ENCODE measurements at places on chromosomes 4 and X.

- no peak for DNase-seq
Observed at GRCh38 chrX:147173594-147173993, 359.1 kb upstream of the CXorf51A start.

DNA sequence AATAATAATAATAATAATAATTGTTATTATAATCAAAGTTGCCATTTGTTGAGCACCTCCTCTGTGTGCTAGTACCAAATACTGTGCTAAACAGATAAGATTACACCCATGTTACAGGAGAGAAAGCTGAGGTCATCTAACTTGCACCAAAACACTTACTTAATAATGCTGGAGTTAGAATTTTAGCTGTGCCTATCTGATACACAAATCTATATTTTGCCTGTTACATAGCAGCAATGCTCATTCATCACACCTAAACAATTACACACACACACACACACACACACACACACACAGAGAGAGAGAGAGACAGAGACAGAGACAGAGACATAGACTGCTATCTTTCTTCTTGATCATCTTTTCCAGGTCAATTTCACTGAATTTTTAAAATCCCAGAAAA, 170.9 kb upstream of the KLF3 start:
- no peak for DNase-seq

DNA sequence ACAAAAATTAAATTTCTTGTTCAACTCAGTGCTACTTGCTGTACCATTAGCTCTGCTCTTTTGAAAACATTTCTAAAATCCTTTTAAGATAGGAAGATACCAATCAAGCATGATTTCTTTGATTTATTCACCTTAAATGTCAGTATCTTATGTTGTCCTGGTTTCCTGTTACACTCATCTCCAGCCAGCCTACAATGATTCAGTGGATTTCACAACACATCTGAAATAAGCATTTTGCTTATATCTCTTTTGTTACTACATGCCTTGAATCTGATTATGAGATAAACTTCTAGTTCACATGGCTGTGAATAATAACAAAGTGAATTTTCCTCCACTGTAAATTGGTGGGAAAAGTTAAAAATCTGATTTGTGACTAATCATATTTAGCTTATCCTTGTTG, 112.5 kb upstream of the BMP3 start:
- DNase-seq: no peak

DNA sequence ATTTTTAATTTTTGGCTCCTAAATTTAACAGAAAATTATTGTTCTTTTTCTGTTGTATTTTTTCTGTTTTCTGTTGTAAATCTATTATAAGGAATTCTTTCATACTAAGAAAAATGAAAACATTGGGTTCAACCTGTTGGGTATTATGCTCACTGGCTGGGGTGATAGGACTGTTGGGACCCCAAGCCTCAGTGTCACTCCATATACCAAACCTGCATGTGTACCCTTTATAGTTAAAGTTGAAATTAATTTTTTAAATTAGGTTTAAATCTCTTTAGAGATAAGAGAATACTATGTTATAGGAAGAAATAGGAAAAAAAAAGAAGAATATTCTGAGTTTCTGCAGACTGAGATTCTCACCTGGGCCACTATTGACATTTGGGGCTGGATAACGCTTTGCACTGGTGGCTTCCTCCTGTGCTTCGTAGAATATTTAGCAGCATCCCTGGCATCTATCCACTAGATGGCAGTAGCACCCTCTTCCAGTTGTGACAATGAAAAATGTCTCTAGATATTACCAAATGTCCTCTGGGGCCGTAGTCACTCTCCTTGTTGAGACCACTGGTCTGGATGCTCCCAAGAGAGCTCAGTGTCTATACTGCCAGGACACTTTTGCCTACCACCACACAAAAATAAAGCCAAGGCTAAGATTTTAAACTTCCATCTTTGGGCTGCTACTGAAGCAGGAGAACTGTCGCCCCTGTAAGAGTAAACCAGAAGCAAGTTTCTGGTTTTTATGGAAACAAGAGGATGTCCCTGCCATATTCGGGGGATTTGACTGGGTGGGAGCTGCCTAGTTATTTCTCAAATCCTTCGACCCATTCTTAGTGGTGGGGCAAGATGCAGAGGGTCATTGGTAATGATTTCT, 22.4 kb upstream of the CLTRN start:
- DNase-seq: peak; percentile 69

- no peak for DNase-seq
Observed at GRCh38 chr4:121656269-121656641, 40.5 kb downstream of the ANXA5 start.

GRCh38 chr4:185914583-185915199, 102.7 kb upstream of the SORBS2 start:
- DNase-seq: no peak

DNA sequence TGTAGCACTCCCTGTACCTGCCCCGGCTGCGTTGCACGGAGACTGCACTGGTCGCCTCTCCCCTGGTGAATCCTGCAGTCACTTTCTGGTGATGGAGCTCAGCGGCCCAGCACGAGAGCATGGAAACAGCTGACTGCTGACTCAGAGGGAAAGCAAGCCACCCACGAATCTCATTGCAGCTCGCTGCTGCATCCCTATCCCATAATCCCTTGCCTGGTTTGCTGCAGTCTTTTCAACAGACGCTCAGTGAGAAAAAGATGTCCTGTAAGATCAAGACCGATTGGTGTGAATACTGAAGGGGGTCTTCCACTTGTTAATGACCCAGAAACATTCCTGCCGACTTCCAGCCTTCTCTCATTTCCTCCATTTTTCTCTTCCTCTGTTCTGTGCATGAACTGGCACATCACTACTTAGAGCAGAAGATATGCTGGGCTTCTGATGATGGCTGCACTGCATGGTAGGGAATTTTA, 52.9 kb downstream of the TRIM2 start:
- no peak for DNase-seq

GRCh38 chrX:25597551-25597950, 540.6 kb upstream of the MAGEB18 start:
- no peak for DNase-seq

DNA sequence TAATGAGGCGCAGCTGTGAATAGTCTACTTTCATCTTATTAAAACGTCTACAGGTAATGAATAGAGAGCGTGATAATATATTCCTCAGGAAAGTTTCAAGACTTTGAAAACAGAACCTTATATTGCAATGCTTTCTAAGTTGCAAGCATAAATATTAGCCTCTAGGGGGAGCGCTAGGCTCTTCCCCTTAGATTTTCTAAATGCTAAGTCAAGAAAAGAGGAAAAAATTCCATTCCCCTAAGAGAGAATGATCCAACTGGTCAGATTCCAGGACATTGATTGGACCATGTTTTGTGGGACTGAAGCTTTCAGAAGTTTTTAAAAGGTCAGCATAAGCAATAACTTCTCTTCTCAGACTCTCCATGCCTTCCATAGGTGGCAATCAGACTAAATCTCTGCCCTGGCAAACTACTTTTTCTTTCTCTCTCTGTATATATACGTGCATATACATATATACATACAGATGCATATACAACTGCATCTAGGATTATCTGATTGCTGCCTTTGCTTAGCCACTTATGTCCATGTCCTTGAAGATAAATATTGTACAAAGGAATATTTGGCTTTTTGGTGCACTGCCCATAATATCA, 492.9 kb downstream of the INPP4B start:
- DNase-seq: no peak

GRCh38 chr4:140691369-140691768, 64.8 kb downstream of the TBC1D9 start:
- DNase-seq: no peak

DNA sequence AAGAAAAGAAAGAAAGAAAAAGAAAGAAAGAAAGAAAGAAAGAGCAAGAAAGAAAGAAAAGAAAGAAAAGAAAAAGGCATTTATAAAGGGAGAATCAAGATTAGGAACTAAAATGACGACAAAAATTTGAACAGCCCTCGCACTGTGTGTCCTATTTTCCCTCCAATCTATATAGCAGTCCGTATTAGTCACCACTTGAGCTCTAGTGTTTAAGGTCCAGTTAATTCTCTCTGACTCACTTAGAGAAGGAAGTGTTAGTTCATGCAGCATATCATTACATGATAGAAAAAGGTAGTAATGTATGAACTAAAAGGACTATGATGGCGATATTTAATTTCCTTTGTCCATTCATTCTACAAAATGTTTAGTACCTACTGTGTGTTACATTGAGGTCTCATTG, 122.7 kb downstream of the CBLL2 start:
- DNase-seq: no peak

- DNase-seq: no peak
Observed at GRCh38 chr4:189921058-189921457, 19.6 kb upstream of the FRG1 start.

GRCh38 chrX:17814059-17814458, 47.0 kb downstream of the RAI2 start:
- no peak for DNase-seq

GRCh38 chr4:99852199-99852749, 35.6 kb downstream of the DAPP1 start:
- DNase-seq: no peak

DNA sequence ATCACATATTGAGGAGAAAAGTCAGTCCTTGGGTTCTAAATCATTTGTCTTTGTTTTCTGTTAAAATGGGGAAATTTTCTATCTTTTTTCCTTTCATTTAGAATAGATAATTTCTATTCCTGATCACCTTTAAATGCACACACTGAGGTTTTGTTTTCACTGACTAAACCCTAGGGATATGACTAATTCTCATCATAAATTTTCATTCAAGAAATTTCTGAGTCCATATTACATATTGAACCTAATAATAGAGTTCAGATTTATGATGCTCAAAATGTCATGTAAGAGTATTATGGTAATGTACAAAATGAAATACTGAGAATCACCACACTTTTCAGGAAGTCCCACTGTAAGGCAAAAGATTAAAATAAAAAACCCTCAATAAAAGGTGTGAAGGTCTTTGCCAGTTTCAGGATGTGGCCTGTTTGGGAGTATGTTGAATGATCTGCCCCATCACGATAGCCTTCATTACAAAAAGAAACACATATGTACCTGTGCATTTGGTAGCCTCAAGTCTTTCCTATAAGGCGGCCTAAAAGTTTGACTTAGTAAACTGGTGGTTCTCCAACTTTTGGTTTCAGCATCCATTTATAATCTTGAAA, 49.4 kb downstream of the LEF1 start:
- DNase-seq: peak; percentile 39

DNA sequence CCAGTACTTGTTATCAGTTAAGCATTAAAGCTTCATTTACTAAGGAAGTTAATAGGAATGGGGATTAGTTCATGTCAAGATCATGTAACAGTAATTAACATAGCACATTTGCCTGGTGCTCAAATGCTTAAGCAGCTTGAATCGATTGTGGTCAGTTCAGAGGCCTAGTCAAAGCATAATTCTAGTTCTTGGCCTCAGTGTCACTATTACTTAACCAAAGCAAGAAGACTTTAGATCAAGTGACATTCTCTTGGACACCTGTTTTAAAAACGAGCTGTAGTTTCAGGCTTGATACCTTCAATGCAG, 115.2 kb upstream of the BMPR1B start:
- no peak for DNase-seq

- DNase-seq: no peak
Observed at GRCh38 chr4:109444182-109444844, 10.7 kb downstream of the SEC24B start.

DNA sequence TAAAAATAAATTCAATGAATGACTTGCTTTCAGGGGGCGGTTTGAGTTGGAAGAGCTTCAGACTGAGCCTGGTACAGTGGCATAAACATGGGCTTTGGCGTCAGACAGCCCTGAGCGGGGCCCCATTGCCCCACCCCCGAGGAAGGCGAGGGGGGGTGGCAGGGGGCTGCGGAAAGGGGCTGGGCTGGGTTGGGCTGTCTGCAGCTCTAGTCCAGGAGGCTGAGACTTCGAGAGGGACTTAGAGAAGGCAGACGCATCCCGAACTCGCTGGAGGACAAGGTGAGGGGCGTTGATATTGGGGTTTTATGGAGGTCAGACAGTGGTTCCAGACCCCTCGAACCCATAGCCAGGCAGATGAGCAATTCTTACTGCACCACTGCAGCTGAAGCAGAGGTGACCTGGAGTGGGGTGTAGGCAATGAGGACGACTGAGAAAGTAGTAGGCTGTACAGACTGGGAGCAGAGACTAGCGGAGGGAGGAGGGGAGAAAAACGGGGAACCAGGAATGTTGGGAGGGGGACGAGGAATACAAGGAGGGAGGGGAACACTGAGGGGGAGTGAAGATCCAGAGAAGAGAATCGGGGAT, at the start of gene MAGED2:
MAGED2 (plus strand) TSS at position 222 of the 585 bp plus-strand sequence. CDS start 1,587 bp downstream, outside the sequence.
- peak; percentile 42 for DNase-seq

- DNase-seq: no peak
Observed at GRCh38 chrX:147570483-147570882, 341.2 kb upstream of the FMR1 start.

DNA sequence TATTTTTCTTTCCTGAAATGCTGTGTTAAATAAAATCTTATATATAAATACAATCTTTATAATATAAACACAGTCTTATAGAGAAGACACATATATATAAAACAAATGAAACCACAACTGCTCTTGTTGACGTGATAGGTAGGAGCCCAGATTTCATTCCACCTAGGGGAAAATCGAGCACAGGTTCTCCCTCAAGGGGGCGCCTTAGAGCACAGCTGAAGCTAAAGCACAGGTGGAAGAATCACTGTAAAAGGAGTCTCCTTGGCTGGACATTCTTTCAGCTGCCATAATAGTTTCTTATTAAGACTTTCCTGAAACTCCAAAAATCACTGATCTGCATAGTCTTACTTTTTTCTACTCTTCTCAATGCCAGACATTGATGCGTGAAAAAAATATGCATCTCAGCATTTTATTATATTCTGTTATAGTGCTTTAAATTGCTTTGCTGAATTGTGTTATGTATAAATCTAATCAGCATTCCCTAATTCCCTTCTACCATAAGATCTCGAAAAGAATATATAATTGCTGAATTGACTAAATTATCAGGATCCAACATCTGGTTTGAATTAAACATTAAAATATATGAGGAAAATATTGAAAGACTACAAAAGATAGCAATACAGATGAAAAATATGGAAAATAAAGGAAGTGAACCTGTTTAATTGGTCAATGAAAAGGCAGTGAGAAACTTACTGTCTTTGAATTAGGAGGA, 25.5 kb upstream of the RXFP1 start:
- peak; percentile 3 for DNase-seq

DNA sequence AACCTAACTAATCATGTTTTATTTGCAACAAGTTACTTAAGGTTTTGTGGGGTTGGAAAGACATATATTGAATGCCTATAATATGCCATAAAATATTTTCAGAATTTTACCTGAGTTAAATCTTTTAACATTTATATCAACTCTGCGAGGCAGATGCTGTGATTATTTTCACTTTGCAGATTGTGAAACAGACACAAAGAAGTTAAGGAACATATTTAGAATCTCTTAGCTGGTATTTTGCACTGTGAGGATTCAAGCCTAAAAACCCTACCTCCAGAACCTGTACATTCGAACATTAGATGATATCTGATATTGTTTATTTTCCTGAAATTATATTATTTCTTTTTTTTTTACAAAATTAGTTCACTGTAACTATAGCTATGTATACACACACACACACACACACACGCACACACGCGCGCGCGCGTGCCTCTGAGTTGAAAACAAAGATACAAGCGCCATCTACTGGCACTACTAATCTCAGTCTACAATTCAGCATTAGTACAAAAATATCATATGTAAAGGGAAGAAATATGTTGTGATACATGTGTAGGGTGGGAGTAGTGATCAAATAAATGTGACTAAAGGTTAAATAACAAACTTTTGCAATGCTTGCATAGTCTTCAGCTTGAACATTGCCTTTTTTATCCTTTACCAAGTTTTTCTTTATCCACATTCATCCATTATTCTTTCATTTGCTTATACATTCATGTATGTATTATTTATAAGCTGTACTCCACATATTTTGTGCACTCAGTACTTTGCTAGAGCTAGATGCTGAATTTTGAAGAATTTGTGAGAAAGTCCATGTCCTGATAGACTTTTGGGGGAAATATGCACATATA, 61.5 kb downstream of the ANXA10 start:
- peak; percentile 67 for DNase-seq

GRCh38 chrX:413322-414201, 26.9 kb upstream of the PPP2R3B start:
- DNase-seq: no peak

All from CD4-positive, alpha-beta T cell treated with Interferon alpha-2 for 1 hour (primary cell).